Hematopoietic multipotent progenitor cell treated with erythropoietin and hydrocortisone succinate and interleukin-3 and kit ligand, for 17 days (in vitro differentiated cells): ENCODE measurements at places on chromosomes 2 and 18.

DNA sequence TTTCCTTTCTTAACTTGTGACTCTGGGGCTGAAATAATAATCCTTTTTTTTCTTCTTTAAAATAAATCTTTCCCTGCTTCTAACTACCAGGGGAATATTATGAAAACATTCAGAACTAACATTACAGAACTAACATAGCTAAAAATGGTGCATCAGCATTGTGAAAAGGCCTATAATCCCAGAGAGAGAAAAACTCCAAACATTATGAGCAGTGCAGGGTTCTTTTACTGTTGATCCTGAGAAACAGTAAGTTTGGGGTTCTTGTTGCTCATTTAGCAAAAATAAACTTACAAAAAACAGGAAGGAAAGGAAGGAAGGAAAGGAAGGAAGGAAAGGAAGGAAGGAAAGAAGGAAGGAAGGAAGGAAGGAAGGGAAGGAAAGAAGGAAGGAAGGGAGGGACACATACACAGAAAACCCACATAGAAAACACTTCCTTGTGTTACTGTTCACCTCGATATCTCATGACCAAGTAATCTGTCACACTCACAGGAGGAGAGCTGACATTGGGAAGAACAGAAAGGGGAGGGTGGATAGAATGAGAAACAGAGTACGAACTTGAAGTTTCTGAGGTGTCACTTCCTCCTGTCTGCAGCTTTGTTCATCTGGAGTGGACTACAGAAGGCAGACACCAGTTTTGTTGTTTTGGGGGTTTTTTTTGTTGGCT lies 18.4 kb upstream of the PIK3C3 start:
- no peak for DNase-seq

DNA sequence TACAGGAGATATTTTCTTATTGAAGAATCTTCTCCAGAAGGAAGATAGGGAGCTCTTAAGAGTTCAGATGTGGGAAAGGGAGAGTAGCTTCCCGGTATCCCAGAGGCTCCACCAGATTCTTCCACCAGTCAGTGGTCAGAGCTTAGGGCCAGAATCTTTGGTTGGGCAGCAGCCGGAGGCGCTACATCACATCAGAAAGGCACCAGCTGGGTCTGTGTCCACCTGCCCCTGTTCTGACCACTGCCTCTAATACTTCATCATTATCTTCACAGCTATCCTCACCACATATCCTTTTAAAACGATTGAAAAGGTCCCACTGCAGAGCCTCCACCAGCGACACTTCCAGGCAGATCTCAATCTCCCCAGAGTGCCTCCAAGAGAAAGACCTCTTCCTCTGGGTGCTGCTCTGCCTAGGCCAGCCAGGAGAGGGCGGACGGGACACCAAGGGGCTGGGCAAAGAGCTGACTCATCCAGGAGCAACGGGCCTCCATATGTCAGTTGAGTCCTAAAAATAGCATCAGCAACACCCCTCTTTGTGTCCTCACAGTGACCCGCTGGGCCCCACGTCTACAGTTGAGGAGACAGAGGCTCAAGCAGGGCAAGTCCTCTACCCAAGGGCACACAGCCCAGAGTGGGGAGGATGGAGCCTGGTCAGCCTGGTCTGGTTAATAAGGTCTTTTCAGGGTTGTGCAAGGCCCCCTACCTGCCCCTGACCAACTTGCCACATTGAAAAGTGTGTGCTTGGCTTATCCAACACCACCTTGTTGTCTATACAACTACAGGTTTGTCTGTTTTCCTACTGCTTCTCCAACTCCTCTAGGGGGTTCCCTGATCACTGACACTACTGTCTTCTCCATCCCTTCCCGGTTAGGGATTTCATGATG lies 81.2 kb downstream of the ADD2 start:
- DNase-seq = peak; percentile 84

DNA sequence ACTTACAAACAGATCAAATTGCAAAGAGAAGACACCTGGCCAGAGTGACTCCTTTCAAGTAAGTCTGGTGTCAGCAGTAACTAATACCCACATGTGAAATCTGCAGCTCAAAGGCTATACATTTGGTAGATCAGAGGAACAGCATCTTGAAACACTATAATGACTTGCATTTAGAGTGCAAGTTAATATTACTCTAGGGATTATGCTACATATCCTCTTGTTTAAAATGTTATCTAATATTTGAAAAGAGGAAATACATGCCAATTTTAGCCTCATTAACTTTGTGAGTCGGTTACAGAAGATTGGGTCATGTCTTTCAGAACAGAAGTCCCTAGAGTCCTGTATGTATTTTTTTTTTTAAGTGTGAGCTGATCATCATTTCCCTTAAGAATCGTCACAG lies 15.2 kb downstream of the LANCL1 start:
- DNase-seq = no peak

GRCh38 chr18:48345596-48345995 lies 63.6 kb downstream of the ZBTB7C start:
- DNase-seq = no peak

- DNase-seq = no peak
Measured at GRCh38 chr2:57720728-57721627, 325.6 kb upstream of the VRK2 start.

- DNase-seq = no peak
Measured at GRCh38 chr18:64401268-64402060, 252.6 kb upstream of the LINC00305 start.

GRCh38 chr2:219418155-219419011 lies at the start of gene DES:
DES (plus strand) TSS chr2:219418377; CDS start chr2:219418463, 86 bp downstream.
- no peak for DNase-seq

DNA sequence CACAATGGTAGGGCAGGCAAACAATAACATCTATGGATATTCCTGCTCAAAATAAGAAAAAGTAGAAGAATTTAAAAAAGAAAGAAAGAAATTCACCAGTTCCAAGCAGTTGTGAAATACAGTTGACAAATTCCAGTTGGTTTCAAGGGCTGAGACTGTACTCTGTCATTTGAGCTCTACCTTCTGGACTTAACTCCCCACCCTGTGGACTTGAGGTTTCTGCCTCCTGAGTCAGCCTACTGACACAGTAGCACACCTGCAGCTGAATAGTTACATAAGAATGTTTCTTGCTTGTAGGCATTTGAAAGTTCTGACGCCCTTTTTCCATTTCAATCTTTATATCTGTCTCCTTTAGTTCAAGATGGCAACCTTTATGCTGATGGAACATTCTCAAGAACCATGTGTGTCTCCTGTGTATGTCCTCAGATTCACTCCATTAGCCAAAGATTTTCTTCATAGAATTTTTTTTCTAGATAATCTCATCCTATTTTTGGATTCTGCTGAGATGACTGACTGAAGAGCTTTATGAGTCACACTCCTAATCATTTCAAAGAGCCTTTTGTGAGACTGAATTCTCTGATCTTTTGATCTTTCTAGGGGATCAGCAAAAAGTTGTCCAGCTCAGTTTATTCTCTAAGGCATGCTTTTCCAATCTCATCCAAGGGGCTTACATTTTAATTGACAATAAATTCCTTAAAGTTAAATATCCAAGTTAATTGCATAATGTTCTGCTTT lies 19.1 kb downstream of the NETO1 start:
- DNase-seq = no peak

DNA sequence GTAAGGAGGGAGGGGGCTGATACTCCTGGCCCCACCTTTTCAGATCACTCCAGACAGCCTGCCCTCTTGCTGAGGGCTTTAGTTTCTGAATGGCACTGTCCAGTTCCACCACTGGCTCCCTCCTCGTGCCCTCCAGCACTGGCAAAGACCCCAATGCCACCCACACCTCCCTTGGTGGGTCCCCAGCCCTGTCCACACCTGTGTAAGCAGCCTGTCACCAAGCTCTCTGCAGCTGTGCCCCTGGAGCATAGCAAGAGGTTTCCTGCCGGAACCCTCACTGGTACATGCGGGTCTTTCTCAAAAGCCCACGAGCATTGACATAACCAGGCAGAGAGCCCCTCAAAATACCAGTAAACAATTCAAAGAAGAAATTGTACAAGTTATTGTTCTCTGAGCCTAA lies 17.6 kb upstream of the KIF1A start:
- no peak for DNase-seq

GRCh38 chr2:8563814-8564474 lies 117.9 kb upstream of the ID2 start:
- no peak for DNase-seq

DNA sequence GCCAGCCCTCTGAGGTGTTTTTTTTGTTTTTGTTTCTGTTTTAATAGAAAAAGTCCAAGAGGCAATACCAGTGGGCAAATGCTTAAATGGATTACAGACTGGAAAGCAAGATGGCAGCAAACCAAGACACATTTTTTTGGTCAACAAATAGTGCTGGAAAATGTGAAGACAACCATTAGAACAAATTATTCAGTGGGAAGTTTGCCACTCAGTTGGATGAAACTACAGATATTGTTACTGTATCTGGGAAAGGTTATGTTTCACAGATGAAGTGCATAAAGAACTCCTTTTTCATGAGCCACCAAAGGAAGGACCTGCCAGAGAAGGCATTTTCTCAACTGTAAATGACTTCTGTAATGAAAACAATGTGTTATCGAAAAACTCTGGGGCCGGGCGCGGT lies 93.0 kb upstream of the ODC1 start:
- no peak for DNase-seq
